Activated CD4-positive, CD25-positive, alpha-beta regulatory T cell (primary cell): ENCODE measurements at places on chromosomes 2 and 18.

GRCh38 chr2:54341656-54342055, 85.6 kb upstream of the TSPYL6 start:
- no peak for DNase-seq

- DNase-seq = no peak
These were observed 137.5 kb downstream of the PHLPP1 start for GRCh38 chr18:62852851-62853250.

GRCh38 chr2:64119369-64119768, 24.9 kb downstream of the PELI1 start:
- no peak for DNase-seq

- DNase-seq = no peak
These were observed 520.5 kb upstream of the ZEB2 start for GRCh38 chr2:145040433-145040832.

DNA sequence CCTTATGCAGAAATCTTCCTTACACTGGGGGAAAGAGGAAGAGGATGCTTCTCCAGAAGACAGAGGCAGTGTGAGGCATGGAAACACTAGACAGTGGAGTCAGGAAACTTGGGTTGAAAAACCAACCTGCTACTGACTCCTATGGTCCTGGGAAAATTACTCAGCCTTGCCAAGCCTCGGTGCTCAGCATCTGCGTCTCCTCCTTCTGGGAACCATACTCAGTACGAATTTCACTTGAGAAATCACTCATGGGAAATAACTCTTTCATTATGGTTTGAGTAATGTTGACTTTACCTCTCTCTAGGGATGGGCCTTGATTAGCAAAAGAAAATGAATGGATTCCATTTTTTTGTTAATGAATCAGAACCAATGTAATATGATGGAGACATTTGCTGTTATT, 96.5 kb downstream of the KCNE4 start:
- DNase-seq = no peak

- DNase-seq = no peak
These were observed 4.7 kb upstream of the STAMBP start for GRCh38 chr2:73823916-73824523.

DNA sequence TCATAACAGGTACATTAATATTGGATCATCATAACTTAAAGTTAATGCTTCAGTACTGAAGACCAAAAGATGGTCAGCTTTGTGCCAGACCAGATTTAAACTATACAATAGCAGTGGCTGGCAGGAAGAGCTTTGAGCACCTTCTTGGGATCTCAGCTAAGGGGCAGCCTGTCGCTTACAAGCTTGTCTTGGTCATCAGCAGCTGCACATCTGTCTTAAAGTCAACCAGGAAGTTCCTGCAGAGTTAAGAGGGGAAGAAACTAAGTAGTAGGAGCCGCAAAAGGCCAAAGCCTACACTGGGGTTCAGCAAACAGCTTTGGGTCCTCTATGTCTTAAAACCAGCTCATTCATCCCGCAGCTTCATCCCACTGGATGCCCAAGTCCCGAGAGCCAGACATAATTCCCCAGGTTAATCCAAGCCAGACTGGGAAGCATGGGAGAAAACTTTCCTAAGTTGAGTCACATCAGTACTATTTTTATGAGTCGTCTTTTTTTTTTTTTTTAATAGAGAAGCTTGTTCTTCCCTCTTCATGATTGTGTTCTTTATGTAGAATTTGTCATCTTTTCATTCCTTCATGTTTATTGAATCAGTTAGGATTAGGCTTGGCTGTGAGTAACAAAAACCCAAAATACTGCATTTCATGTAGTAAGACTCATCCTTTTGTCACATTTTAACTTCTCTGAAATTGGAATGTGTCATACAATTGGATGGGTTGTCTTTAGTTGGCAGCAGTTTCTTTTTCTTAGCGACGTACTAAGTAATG, 59.3 kb downstream of the SERTAD2 start:
- no peak for DNase-seq

- no peak for DNase-seq
These were observed 11.6 kb downstream of the TRIB2 start for GRCh38 chr2:12728221-12728777.

- DNase-seq = no peak
These were observed 43.6 kb upstream of the ZNF804A start for GRCh38 chr2:184554736-184555135.

GRCh38 chr2:226647621-226648518, 151.8 kb downstream of the IRS1 start:
- DNase-seq = no peak

- DNase-seq = no peak
These were observed 29.5 kb downstream of the MBOAT2 start for GRCh38 chr2:8974016-8974415.

DNA sequence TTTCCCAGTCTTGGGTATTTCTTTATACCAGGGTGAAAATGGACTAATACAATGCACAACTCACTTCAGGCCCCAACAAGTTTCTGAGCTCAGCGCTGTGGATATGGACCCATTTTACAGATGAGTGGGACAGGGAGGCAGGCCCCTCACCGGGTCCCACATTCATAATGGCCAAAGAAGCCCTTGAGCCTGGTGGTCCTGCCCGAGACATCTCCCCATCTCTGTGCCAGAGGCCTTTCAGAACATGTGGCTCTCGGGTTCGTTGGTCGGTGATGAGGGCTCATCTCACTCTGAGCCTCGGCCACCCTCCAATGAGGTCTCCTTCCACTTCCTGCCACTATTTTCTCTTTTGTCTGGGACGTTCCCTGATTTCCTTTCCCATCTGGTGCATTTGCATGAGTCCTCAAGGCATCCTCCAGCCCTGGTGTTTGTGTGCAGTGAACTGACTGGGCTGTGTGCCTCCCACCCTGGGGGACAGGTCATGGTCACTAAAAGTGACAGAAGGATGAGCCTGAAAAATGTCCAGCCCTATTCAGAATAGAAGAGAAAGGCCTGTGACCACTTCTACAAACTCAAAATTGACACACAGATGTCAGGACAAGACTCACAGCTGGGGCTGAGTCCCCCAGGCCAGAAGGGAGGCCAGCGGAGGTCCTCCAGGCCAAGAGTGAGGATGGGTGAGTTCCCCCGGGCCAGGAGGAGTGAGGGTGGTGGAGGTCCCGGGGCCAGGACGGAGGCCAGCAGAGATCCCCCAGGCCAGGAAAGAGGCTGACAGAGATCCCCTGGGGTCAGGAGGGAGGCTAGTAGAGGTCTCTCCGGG, 134.5 kb downstream of the PTGR3 start:
- DNase-seq = no peak

GRCh38 chr2:98935111-98935770, 784 bp downstream of the CRACDL start:
- no peak for DNase-seq

- DNase-seq = no peak
These were observed 87.3 kb upstream of the SPHKAP start for GRCh38 chr2:228268756-228269155.

GRCh38 chr2:79740879-79741443, 228.1 kb downstream of the CTNNA2 start:
- no peak for DNase-seq

DNA sequence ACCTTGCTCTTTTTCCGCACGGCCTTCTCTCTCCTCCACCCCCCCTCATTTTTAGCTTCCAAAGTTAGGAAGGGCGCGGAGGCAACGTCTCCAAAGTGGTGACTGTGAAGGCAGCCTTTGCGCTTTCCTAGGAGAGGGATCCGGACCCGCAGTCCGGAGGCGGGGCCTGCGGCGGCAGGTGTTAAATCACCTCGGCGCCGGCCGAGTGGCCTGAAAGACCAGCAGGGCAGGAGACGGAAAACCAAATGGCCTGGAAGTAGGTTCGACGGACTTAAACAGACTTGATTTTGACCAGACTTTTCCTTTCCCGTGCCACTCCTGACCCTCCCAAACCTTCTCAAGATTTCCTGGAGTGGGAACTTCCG, 615 bp downstream of the GORASP2 start:
- no peak for DNase-seq

DNA sequence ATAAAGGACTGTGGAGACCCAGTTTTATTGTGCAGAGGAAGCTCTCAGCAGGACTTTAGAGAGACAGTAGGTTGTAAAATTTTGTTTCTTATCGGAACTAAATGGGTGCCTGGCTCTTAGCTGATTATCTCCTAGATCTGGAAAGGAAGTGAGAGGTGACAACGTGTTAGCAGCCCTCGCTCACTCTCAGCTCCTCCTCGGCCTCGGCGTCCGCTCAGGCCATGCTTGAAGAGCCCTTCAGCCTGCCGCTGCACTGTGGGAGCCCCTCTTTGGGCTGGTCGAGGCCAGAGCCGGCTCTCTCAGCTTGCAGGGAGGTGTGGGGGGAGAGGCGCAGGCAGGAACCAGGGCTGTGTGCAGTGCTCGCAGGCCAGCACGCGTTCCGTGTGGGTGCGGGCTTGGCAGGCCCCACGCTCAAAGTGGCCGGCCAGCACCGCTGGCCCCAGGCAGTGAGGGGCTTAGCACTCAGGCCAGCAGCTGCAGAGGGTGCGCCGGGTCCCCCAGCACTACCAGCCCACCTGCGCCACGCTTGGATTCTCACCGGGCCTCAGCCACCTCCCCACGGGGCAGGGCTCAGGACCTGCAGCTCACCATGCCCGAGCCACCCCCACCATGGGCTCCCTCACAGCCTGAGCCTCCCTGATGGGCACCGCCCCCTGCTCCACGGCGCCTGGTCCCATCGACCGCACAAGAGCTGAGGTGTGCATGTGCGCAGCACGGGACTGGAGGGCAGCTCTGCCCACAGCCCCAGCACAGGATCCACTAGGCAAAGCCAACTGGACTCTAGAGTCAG, 4.6 kb upstream of the MFF start:
- no peak for DNase-seq

- DNase-seq = peak; percentile 21
These were observed 781 bp upstream of the SLC5A6 start for GRCh38 chr2:27212626-27213471.
